ENCODE measurements at places on chromosomes 13 and 19.

GRCh38 chr13:98150832-98151479, 8.1 kb downstream of the FARP1 start:
- no peak for DNase-seq

- no peak for DNase-seq
Observed at GRCh38 chr13:32969516-32969941, 46.7 kb upstream of the KL start.

DNA sequence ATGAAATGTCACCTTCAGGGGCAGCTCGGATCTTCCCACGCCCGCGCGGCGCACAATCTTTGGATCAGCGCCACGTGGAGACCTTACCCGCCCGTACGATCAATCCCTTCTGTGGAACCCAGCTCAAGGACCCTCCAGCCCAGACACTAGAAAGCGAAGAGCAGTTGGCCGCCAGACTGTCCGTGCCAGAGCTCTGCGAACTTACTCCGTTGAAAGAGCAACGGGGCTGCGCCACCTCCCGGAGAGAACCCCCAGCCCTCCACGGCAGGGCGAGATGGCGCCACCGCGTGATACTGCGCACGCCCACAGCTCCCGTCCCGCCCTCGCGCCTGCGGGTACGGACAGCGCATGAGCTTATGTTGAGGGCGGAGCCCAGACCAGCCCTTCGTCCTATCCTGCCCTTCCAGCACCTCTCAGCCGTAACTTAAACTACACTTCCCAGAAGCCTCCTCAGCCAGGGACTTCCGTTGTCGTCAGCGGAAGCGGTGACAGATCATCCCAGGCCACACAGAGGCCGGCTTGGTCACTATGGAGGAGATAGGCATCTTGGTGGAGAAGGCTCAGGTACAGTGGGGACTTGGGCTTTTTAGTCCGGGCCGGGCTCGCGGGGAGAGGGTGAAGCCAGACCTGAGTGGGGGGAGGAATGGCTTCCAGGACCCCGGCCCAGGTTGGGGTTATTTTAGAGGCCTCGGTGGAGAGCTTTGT, at the start of gene PSMC4:
PSMC4 (plus strand) TSS at position 491 of the 705 bp plus-strand sequence; CDS start at position 529, 38 bp downstream.
- peak; percentile 99 for DNase-seq

DNA sequence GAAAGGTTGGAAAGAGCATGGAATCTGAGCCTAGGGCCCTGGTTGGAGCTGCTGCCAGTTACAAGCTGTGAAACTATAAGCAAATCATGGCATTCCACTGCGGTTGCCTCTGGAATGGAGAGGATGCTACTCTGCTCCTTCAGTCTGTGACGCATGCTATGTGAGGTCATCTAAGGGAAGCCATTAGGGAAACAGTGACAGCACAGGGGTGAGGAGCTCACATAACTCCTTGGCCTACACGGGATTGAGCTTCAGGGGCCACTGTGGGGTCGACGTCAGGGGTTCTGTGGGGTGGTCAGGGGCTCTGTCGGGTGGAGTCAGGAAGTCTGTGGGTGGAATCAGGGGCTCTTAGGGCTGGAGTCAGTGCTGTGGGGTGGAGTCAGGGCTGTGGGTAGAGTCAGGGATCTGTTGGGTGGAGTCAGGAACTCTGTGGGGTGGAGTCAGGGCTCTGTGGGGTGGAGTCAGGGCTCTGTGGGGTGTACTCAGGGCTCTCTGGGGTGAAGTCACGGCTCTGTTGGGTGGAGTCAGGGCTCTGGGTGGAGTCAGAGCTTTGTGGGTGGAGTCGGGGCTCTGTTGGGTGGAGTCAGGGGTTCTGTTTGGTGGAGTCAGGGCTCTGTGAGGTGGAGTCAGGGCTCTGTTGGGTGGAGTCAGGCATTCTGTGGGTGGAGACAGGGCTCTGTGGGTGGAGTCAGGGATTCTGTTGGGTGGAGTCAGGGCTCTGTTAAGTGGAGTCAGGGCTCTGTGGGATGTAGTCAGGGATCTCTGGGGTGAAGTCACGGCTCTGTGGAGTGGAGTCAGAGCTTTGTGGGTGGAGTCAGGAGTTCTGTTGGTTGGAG, 35.8 kb upstream of the MEDAG start:
- DNase-seq = peak; percentile 79

GRCh38 chr13:24281188-24282008, 28.0 kb upstream of the C1QTNF9 start:
- DNase-seq = no peak

- no peak for DNase-seq
Observed at GRCh38 chr13:47372751-47373150, 475.9 kb upstream of the HTR2A start.

- DNase-seq = no peak
Observed at GRCh38 chr13:99363949-99364348, 56.8 kb upstream of the GPR183 start.

GRCh38 chr19:47058621-47059022, 10.2 kb upstream of the TMEM160 start:
- no peak for DNase-seq

DNA sequence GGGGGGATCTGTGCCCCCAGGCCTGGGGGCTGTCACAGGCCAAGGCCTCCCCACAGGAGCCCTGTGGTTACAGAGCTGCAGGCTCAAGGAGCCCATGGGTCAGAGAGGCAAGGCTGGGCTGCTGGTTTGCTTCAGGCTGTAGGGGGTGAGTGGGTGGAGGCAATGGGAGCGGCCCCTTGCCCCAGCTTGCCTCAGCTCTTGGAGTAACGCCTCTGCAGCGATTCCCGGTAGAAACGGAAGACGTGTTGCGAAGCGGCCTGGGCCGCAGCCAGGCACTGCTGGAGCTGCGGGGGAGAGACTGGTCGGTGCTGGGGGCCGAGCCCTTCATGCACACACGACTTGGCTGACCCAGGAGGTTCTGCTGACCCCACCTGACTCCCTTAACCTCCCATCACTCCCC, 10.1 kb downstream of the TMEM91 start:
- no peak for DNase-seq

- DNase-seq = no peak
Observed at GRCh38 chr13:29570051-29570654, 25.3 kb downstream of the SLC7A1 start.

- DNase-seq = no peak
Observed at GRCh38 chr13:104961246-104961645, 1574.2 kb downstream of the EFNB2 start.

- no peak for DNase-seq
Observed at GRCh38 chr19:1783874-1784273, 28.2 kb downstream of the ATP8B3 start.

- peak; percentile 40 for DNase-seq
Observed at GRCh38 chr19:19554074-19555023, 16.3 kb downstream of the CILP2 start.
